ENCODE measurements at places on chromosomes 5 and 9.

GRCh38 chr5:87263498-87263897 lies 4.2 kb upstream of the RASA1 start:
- DNase-seq: no peak

DNA sequence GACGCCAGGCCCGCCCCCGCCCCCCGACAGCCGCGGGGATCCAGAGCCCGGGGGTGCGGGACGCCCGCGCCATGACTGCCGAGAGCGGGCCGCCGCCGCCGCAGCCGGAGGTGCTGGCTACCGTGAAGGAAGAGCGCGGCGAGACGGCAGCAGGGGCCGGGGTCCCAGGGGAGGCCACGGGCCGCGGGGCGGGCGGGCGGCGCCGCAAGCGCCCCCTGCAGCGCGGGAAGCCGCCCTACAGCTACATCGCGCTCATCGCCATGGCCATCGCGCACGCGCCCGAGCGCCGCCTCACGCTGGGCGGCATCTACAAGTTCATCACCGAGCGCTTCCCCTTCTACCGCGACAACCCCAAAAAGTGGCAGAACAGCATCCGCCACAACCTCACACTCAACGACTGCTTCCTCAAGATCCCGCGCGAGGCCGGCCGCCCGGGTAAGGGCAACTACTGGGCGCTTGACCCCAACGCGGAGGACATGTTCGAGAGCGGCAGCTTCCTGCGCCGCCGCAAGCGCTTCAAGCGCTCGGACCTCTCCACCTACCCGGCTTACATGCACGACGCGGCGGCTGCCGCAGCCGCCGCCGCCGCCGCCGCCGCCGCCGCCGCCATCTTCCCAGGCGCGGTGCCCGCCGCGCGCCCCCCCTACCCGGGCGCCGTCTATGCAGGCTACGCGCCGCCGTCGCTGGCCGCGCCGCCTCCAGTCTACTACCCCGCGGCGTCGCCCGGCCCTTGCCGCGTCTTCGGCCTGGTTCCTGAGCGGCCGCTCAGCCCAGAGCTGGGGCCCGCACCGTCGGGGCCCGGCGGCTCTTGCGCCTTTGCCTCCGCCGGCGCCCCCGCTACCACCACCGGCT lies 1.0 kb downstream of the FOXE1 start:
- no peak for DNase-seq

DNA sequence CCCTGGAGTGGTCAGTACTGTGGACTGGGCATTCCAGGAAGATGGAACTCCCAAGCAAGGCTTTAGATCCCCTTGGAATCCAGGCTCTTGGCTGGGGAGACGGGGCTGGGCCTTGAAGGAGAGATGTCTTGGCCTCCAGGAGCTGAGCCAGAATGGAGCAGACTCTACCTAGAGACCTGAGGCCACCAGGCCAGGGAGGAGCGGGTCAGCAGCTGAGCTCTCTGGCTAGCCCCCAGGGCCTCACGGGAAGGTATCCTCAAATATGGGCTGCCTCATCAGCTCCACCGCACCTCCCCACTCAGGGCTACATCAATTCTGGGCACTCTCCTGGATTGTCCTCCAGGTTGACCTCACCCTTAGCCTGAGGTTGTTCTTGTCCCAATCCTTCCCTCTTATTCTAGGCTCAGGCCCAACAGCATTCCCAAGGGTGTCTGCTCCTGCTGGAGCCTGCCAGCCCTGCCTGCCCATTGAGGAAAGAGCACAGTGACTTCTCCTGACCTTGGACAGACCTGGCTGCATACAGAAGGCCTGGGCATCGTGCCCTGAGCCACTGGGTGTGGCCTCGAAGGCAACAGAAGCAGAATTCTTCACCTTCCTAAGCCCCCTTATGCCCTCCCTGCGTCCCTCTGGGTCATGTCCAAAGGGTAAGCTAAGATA lies 3.0 kb upstream of the PDLIM4 start:
- no peak for DNase-seq

- no peak for DNase-seq
Observed at GRCh38 chr5:160310140-160310539, 2.2 kb downstream of the CCNJL start.

GRCh38 chr9:85451680-85452079 lies 290.1 kb downstream of the AGTPBP1 start:
- no peak for DNase-seq

- no peak for DNase-seq
Observed at GRCh38 chr5:142969624-142970439, 199.7 kb downstream of the ARHGAP26 start.
